ENCODE measurements at places on chromosomes 3 and 15.

- no peak for DNase-seq
Measured at GRCh38 chr3:19030522-19030839, 117.8 kb upstream of the KCNH8 start.

GRCh38 chr3:54225841-54226528, 103.6 kb downstream of the CACNA2D3 start:
- no peak for DNase-seq

DNA sequence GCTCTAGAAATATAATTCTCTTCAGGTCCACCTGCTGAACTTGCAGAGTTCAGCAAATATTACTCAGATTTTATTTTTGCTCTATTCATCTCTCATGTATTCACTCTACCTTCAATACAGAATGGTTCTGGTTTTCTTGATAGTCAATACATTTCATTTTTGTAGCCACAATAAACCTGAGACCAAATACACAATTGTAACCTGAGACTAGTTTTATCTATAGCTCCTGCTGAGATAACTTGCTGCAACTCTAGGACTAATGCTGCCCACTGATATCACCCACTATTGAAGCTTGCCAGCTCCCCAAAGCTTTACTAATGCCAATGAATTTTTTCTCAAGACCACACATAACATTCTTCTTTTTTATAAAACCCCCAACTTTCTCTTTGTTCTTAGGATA, 229.3 kb downstream of the NSUN3 start:
- no peak for DNase-seq

DNA sequence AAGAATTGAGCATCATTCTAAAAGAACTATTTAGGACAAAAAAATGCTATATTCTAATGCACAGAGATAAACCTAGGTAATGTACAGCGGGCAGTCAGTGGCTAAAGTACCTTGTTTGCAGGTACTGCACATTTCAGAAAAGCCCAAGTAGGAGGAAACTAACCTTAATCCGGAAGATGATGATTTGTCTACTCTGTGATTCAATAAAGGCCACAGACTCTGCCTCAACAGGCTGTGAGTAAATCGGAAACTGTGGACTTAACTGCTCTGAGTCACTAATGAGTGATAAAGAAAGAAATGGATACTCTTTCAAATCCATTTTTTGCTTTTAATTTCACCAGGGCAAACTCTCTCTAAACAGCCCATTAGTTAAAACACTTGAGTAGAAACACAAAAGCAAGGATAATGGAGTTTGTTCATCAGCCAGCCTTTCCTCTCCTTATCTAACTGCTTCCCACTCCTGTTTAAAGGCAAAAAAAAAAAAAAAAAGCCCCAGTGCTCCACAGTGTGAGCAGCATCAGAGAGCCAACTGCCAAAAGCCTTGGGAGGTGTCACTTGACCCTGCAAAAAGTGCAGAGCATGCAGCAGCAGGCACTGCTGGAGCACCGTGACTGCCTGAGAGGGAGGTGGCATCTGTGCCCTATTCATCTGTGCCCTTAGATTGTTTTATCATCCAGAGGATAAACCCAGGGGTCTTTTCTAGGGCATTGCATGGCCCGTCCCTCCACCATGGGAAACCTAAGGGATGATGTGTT, 187.7 kb downstream of the SATB1 start:
- no peak for DNase-seq

GRCh38 chr3:71171247-71171646, 412.3 kb downstream of the FOXP1 start:
- DNase-seq, result peak; percentile 60

GRCh38 chr3:158057666-158058065, 48.6 kb downstream of the SHOX2 start:
- DNase-seq, result no peak

GRCh38 chr3:61559136-61559731, 2.1 kb upstream of the PTPRG start:
- peak; percentile 49 for DNase-seq

- peak; percentile 68 for DNase-seq
Measured at GRCh38 chr15:88220443-88221335, 35.9 kb downstream of the NTRK3 start.

- no peak for DNase-seq
Measured at GRCh38 chr15:61742591-61742990, 317.7 kb downstream of the VPS13C start.

DNA sequence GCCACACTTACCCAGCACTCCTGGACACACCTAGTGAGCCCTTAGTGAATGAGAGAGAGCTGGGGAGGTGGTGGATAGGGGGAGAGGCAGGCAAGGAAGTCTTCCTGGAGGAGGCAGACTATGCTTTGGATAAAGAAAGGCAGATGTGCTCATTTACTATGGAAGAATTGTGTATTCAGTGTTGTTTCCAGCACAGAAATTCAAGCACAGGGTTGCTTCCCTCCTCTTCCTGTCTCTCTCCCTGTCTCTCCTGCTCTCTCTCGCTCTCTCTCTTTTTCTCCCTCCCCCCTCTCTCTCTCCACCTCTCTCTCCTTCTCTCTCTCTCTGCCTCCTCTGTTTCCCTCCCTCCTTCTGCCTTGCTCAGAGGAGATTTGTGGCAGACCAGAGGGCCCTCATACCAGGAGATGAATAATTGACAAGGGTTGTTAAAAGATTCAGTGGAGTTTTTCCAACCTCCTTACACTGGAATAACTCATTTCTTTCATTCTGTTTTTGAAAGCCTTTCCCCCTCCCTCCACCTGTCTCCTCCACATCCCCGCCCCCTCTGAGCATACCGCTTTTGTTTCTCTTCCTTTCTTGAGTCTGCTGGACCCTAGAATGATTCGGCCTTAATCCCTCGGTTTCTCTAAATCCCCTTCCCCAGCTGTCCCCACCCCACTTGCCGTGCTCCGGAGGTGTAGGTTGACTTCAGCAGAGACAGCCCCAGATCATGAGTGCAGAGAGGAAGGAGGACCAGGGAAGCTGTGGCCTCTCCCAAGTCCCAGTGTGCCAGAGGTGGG, 65.6 kb downstream of the CCDC33 start:
- DNase-seq, result no peak

GRCh38 chr3:18740631-18741583, 315.8 kb upstream of the SATB1 start:
- DNase-seq, result peak; percentile 55

DNA sequence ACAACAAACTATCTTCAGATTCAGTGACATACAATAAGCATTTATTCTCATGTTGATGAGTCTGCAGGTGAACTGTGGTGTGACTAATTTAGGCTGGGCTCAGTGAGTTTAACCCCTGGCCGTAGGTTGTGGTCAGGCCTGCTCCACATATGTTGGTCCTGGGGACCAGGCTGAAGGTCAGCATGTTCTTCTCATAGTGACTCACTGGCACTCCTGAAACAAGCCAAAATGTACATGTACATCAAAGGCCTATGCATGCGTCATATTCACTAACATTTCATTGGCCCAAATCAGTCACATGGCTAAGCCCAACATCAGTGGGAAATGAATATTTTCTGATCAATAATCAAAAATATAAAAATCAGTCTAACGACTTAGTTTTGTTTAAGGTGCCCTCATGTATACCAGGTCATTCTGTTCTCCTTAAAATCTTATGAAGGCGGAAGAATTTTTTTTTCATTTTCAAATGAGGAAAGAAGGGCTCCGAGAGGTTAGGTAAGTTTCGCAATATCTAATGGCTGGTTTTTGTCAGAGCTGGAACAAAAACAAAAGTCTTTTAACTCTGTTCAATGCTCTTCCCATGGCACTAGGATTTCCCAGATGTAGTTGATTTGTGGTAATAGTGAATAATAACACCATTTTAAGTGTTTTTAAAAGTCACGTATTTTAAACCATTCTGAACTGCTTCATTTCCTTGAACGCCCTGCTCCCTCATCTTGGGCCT, 148.5 kb downstream of the MFSD1 start:
- DNase-seq, result no peak

GRCh38 chr3:114451051-114451451, 157.2 kb downstream of the TIGIT start:
- DNase-seq, result no peak

- DNase-seq, result no peak
Measured at GRCh38 chr3:139281096-139281495, 62.7 kb upstream of the MRPS22 start.

GRCh38 chr3:188727052-188727451, 444.7 kb upstream of the TPRG1 start:
- no peak for DNase-seq

DNA sequence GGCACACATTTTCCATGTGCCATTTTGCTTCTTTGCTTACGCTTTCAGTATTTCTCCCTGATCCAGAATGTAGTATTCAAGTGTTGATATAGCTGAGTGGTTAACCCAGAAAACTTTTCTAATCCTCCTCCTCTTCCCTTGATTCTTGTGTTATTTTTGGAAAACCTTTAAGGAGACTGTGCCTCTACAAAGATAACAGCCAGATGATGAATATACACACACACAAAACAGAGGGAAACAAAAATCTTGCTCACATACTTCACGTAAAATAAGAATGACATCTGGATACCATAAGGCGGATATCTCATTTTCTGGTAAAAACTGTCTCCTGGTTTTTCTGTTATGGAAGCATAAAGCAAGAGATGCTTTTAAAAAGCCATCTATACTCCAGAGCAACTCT, 295.8 kb upstream of the THBS1 start:
- no peak for DNase-seq

GRCh38 chr3:71537211-71537611, 46.3 kb downstream of the FOXP1 start:
- DNase-seq, result peak; percentile 88

DNA sequence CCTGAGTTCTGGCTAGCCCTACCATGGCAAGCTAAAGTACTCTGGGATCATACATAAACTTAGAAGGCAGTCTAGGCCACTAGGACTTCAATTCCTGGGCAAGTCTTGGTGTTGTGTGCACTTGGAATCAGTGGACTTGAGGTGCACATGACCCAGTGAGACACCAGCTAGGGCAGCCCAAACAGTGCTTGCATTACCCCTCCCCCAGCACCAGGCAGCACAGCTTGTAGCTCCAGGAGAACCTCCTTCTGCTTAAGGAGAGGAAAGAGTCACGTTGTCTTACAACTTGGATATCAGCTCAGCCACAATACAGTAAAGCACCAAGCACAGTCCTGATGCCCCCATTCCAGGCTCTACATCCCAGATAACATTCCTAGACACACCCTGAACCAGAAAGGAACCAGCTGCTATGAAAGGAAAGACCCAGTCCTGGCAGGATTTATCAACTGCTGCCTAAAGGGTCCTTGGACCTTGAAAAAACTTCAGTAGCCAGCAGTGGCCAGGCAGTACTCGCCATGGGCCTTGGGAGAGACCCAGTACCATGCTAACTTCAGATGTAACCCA, 57.2 kb downstream of the MYO9A start:
- DNase-seq, result no peak

DNA sequence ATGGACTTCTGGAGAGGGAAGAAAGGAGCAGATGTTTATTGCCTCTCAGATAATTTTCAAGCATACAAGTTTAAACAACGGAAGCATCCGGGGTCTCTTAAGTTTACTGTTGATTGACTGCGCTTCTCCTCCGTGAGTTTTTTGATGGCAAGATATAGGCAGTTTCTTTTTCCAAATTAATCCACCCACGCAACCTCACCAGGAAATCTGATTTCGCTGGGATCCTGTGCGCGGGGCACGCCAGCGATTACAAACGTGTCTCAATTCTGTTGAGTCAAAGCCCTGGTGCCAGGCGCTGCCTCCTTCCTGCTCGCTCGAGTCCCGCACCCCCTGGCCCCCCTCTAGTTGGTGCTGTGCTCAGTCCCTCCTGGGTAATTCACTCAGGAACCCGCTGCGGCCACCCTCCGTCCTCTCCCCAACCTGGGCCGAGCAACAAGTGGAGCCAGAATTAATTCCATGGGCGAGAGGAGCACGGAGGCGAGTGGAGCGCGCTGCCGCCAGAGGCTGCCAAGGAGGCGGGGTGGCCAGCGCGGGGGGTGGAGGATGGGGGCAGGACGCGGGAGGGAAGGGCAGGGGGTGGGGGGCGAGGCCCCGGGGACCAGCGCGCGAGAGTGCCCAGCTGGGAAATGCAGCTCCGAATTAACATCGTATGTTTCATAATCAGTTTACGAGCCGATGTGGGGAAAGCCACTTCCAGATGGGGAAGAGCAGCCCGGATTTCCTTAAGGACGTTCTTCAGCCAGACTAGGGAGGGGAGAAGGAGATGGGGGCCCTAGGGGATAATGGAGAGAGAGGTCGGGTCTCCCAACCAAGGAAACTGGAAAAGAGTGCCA, 6.0 kb downstream of the WNT5A start:
- peak; percentile 42 for DNase-seq

DNA sequence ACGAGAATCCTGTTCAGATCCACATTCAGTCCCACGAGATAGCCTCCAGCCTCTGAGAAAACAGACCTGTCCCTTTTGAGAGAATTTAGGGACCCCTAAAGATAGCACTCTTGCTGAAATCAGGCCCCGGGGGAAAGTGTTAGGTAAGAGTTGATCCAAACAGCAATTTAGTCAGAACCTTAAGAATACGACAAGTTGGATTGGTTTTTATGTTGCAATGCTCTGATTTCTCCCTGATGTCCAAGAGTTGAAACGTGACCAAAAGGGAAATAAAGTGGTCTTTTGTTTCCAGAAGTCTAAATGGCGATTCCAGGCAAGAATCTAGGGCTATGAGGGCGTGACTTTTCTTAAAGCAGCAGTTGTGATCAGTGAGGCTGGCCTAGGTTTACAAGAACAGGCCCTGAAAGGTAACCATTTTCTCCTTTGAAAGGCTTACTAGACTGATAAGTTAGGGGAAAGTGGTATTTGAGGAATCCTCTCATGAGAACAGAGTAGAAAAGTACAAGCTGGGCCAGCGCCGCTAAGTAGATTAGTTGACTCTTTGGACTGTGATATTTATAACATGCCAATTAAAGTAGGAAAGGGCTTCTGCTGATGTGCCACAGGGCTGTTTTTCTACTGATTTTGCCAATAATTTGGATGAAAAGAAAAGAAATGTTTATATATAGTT, 4.9 kb downstream of the MAN2A2 start:
- DNase-seq, result no peak

DNA sequence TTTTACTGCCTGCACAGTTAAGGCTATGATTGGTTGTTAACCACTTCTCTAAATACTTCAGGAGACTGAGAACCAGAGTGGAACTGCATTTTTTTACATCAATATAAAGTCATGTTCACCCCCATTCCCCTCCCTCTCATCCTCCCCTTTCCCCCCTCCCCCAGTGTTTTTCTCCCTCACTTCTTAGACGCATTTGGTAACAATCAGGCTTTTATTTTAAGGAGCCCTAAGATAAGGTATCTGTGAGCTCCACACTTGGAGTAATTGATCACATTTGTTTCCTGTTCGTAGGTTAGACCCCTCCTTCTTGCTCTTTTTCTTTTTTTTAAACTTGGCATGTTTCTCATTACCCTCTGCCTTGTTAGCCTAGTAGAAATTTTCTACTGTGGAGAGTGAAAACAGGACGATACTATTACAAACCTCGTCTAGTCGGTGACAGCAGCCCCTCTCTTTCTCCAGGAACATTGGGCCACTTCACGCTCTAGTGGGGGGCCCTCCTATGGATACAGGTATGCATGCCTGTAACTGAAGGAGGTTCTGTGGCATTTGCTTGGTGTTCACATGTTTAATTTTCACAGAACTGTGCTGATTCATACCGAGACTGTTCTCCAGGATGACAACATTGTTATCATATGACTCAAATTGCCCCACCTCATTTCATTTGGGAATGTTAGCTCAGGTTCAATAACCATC, 314.4 kb downstream of the MECOM start:
- DNase-seq, result no peak

- DNase-seq, result no peak
Measured at GRCh38 chr3:105233010-105233409, 133.7 kb upstream of the ALCAM start.
